Heart left ventricle (tissue), 16 donors: ENCODE measurements at places on chromosomes 12 and 14. TPM values are rescaled to one million over a fixed set of nuclear protein-coding genes. Genes with fewer than 3 reads are reported as not detected.

The RPS6KL1 gene
- total RNA-seq, result 17.8 TPM

The HVCN1 gene
- 55.3 TPM for total RNA-seq

The HOXC9 gene
- total RNA-seq, result not detected

- peak; percentile 66 for DNase-seq
- peaks cover 4% of the 10 kb centered on the region for H3K4me1 ChIP-seq
- H3K36me3 ChIP-seq, result no peaks in the 10 kb centered on the region
- peak overlapping the region; percentile 72 for H3K27ac ChIP-seq
- H3K4me3 ChIP-seq, result no peak overlapping the region
Measured at GRCh38 chr14:24279301-24280186, 8.1 kb upstream of the RABGGTA start.

- H3K27me3 ChIP-seq, result no peaks in the 10 kb centered on the region
- H3K4me3 ChIP-seq, result no peak overlapping the region
- no peaks in the 10 kb centered on the region for H3K4me1 ChIP-seq
Measured at GRCh38 chr12:52761802-52762201, 15.3 kb downstream of the KRT76 start.

GRCh38 chr14:104693482-104694431 is 4.3 kb downstream of the INF2 start:
- no peaks in the 10 kb centered on the region for H3K27me3 ChIP-seq
- peaks cover 89% of the 10 kb centered on the region for H3K4me1 ChIP-seq
- no peak overlapping the region for H3K27ac ChIP-seq
- DNase-seq, result no peak

DNA sequence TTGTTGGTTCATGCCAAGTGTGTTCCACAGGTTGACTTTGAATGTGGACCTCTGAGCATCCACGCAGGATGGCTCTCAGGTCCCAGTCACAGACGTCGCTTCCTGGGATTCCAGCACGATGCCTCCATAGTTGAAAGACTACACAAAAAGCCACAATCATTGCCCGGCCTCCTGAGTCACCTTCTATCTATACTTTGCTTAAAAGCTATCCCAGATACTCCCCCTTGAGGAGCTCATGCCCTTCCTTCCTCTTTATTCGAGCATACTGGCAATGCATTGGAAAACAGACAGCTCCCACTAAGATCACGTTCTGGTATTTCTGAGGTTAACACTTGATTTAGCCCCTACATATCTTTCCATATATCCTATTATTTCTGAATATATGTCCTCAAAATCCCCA is 40.1 kb downstream of the ZNF664 start:
- peaks cover 6% of the 10 kb centered on the region for H3K36me3 ChIP-seq
- no peaks in the 10 kb centered on the region for H3K27me3 ChIP-seq
- no peak overlapping the region for H3K4me3 ChIP-seq
- no peak overlapping the region for H3K27ac ChIP-seq

DNA sequence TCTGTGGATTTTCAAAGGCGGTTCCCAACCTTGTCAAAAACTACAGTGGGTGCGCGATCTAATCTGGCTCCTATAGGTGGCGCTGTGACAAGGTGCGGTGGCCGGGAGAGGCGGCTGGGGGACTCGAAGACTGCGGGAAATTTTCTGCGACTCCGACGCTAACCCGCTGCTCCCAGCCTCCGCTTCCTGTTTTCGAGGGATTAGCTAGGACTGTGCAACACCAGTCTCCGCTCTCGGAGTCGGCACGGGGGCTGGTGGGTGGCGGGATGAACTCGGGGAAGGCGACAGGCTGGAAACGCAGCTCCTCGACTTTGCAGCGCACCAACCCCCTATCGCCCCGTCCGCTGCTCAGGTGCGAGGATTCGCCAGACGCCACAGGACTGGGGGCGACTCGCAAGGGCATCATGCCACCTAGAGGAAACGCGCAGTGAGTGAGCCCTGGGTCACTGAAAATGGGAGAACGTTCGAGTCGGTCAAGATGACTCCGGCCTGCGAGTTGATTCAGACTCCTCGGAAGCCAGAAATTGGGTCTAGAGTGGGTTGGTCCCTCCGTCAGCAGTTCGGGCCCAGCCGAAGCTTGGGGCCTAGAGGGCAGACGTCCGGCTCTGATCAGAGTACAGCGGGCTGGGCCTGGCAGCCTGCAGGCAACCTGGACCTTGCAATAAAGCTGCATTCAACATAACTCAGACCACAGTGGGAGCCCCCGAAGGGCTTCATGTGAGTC is 5.5 kb upstream of the PAX9 start:
- no peaks in the 10 kb centered on the region for H3K36me3 ChIP-seq
- no peak overlapping the region for H3K27ac ChIP-seq
- DNase-seq, result no peak
- H3K27me3 ChIP-seq, result peaks cover 83% of the 10 kb centered on the region
- H3K4me3 ChIP-seq, result no peak overlapping the region

DNA sequence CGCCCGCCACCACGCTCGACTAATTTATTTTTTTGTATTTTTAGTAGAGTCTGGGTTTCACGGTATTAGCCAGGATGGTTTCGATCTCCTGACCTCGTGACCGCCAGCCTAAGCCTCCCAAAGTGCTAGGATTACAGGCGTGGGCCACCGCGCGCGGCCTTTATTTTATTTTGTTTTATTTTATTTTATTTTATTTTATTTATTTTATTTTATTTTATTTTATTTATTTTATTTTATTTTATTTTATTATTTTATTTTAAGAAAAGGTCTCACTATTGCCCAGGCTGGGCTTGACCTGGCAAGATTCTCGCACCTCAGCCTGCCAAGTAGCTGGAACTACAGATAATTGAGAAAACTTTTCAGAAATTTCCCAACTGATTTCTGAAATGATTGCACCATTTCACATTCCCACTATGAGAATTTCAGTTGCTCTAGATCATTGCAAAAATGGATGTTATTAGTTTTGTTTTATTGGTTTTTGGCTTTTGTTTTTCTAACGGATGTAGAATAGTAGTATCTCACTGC is 358.3 kb downstream of the SLC6A15 start:
- DNase-seq, result no peak
- no peak overlapping the region for H3K4me3 ChIP-seq
- no peaks in the 10 kb centered on the region for H3K4me1 ChIP-seq
- H3K27me3 ChIP-seq, result no peaks in the 10 kb centered on the region
- no peaks in the 10 kb centered on the region for H3K36me3 ChIP-seq

DNA sequence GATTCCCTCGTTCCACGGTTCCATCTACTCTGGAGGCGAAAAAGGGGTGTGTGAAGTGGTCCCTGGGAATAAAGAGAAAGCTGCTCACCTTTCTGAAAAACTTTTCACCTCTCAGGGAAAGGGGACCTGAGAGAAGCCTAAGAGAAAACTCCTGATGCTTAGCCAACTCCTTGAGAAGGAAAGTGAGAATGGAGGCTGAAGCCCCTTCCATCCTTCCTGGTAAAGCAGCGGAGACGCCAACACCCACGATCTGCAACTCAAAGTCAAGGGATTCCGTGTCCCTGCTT is 110.0 kb downstream of the ARF6 start:
- DNase-seq, result no peak
- H3K4me3 ChIP-seq, result peak overlapping the region; percentile 80
- no peaks in the 10 kb centered on the region for H3K27me3 ChIP-seq
- H3K36me3 ChIP-seq, result no peaks in the 10 kb centered on the region
- H3K27ac ChIP-seq, result peak overlapping the region; percentile 81
- peaks cover 66% of the 10 kb centered on the region for H3K4me1 ChIP-seq

- no peaks in the 10 kb centered on the region for H3K27me3 ChIP-seq
- no peaks in the 10 kb centered on the region for H3K4me1 ChIP-seq
- no peak for DNase-seq
- H3K27ac ChIP-seq, result no peak overlapping the region
- no peak overlapping the region for H3K4me3 ChIP-seq
Measured at GRCh38 chr12:79344855-79345847, 345.6 kb downstream of the PAWR start.

- DNase-seq, result no peak
- H3K27ac ChIP-seq, result no peak overlapping the region
- H3K4me1 ChIP-seq, result peaks cover 16% of the 10 kb centered on the region
- H3K27me3 ChIP-seq, result no peaks in the 10 kb centered on the region
- no peaks in the 10 kb centered on the region for H3K36me3 ChIP-seq
Measured at GRCh38 chr12:15214851-15215601, 6.2 kb downstream of the RERG start.
